A549 treated with CORT108297 at 1 μM for 4 hours (cell line): ENCODE measurements at places on chromosomes 12 and 14. TPM values are rescaled to one million over a fixed set of nuclear protein-coding genes. Genes with fewer than 3 reads are reported as not detected.

The ERBB3 gene
- total RNA-seq, result 1.0 to 1.8 TPM (median 1.6 TPM) in 5 replicates

The CDC42BPB gene
- total RNA-seq, result 58.8 to 86.4 TPM (median 80.7 TPM) in 5 replicates

The ESR2 gene
- 0.01 to 0.08 TPM (median 0.07 TPM) in 5 replicates for total RNA-seq

The SOX5 gene
- not detected in 5 replicates for total RNA-seq

The STRAP gene
- 185 to 214 TPM (median 189 TPM) in 5 replicates for total RNA-seq

The KANSL2 gene
- total RNA-seq, result 33.3 to 41.4 TPM (median 36.9 TPM) in 5 replicates

The DCD gene
- not detected in 5 replicates for total RNA-seq

The ALX1 gene
- total RNA-seq, result 5.0 to 6.7 TPM (median 5.9 TPM) in 5 replicates

The PPP1R3E gene
- 2.9 to 4.8 TPM (median 4.0 TPM) in 5 replicates for total RNA-seq

The ASCL4 gene
- not detected in 5 replicates for total RNA-seq

The HOXC4 gene
- total RNA-seq, result 2.2 to 4.3 TPM (median 3.6 TPM) in 5 replicates

The SLC17A8 gene
- total RNA-seq, result 0.07 TPM in 1 of 5 replicates, not detected in the others
